ENCODE measurements at places on chromosomes 3 and 15. TPM values are rescaled to one million over a fixed set of nuclear protein-coding genes. Genes with fewer than 3 reads are reported as not detected.

DNA sequence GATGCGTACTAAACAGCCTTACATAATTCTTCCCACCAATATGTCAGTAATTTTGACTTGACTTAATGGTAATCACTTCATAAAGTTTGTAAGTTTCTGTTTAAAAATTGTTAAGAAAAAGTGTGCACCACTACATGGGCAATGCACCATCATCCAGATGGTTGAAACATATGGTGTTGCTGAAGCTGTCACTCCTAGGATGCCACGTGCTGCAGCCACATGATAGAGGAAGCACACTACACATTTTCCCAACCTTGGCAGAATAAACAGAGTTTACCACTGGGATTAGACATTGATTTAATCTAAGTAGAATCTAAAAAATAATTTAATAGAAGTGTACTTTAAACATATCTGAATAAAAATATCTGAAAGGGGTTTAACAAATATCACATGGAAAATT, 1209.9 kb downstream of the NSUN3 start:
- no peaks in the 10 kb centered on the region for H3K4me1 ChIP-seq
- DNase-seq, result no peak
- no peaks in the 10 kb centered on the region for H3K36me3 ChIP-seq
- H3K27me3 ChIP-seq, result no peaks in the 10 kb centered on the region
- H3K4me3 ChIP-seq, result no peak overlapping the region
- H3K27ac ChIP-seq, result no peak overlapping the region

The STIMATE gene
- 26.5 TPM for total RNA-seq

DNA sequence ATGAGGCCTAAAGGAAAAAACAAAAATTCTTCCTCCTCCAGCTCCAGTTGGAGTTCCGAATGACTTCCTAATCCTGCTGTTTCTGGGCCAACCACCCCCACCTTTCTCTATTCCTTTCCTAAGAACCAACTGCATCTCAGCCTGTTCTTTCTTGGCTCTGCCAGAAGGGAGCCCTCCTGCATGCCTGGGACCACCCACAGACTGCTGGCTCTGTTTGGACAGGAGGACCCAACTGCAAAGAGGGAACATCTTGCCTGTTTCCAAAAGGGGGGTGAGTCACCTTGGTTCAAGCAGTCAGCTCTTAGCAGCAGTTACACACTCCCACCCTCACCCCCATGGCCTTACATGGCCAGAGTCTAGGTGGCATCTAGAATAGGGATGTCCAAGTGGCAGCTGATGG, 116.0 kb upstream of the PRICKLE2 start:
- H3K36me3 ChIP-seq, result no peaks in the 10 kb centered on the region
- no peak for DNase-seq
- peaks cover 3% of the 10 kb centered on the region for H3K27me3 ChIP-seq
- H3K27ac ChIP-seq, result no peak overlapping the region
- no peaks in the 10 kb centered on the region for H3K4me1 ChIP-seq

DNA sequence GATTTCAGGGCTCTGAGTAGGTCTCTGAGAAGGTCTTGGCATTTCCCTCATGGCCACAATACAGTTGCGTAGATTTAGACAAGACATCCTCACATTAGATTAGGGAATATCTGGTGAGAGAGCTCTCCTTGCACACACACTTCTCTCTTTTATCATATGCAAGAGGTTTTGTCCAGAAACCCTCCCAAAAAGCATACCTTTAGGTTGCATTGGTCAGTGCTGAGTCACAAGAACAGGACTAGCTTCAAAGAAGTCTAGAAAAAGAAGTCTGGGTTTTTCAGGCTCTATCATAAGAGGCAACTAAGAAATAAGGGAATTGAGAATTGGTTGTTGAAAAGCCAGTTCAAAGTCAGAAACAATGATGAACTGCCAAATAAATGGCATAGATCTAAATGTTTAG, 40.1 kb upstream of the MITF start:
- H3K27me3 ChIP-seq, result no peaks in the 10 kb centered on the region
- H3K36me3 ChIP-seq, result no peaks in the 10 kb centered on the region
- H3K4me1 ChIP-seq, result no peaks in the 10 kb centered on the region
- DNase-seq, result no peak
- no peak overlapping the region for H3K4me3 ChIP-seq
- no peak overlapping the region for H3K27ac ChIP-seq

GRCh38 chr3:161691677-161692076, 195.1 kb downstream of the OTOL1 start:
- no peaks in the 10 kb centered on the region for H3K36me3 ChIP-seq
- no peaks in the 10 kb centered on the region for H3K27me3 ChIP-seq
- H3K27ac ChIP-seq, result no peak overlapping the region
- no peak overlapping the region for H3K4me3 ChIP-seq

The TM4SF18 gene
- not detected for total RNA-seq

The OR5K2 gene
- not detected for total RNA-seq

The HERC2 gene
- 44.7 TPM for total RNA-seq

The SLC22A13 gene
- 1.0 TPM for total RNA-seq

DNA sequence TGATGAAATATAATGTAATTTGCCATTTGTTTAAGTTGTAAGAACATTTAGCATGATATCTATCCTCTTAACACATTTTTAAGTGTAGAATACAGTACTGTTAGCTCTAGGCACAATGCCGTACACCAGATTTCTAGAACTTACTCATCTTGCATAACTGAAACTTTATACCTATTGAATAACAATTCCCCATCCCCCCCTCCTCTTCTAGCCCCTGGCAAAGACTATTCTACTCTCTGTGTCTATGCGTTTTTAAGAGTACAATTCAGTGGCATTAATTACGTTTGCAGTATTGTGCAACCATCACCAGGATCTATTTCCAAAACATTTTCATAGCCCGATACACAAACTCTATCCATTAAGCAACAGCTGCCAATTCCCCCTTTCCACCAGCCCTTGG, 261.7 kb downstream of the PLOD2 start:
- no peak for DNase-seq
- no peak overlapping the region for H3K4me3 ChIP-seq
- no peak overlapping the region for H3K27ac ChIP-seq

- no peak overlapping the region for H3K4me3 ChIP-seq
- no peaks in the 10 kb centered on the region for H3K27me3 ChIP-seq
- no peak overlapping the region for H3K27ac ChIP-seq
Observed at GRCh38 chr3:355622-356021, 159.1 kb downstream of the CHL1 start.

DNA sequence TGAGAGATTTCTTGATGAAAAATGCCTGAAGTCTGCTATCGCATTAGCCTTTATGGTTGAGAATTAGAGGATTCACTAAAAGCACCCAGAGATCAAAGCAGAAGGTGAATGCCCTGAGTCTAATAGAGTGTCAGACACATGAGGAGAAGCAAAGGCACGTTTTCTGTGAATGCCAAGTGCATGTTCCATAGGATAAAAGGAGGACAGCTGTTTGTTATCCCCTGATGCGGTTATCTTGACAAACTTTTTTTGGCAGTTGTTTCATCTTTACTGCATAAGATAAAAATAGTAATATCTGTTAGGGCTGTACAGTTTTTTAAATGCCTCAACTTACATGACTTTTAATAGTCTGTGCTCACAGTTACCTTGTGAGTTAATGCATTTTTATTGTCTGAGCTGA, 65.3 kb upstream of the CD96 start:
- H3K27ac ChIP-seq, result no peak overlapping the region
- H3K27me3 ChIP-seq, result no peaks in the 10 kb centered on the region
- no peak overlapping the region for H3K4me3 ChIP-seq
- no peak for DNase-seq

DNA sequence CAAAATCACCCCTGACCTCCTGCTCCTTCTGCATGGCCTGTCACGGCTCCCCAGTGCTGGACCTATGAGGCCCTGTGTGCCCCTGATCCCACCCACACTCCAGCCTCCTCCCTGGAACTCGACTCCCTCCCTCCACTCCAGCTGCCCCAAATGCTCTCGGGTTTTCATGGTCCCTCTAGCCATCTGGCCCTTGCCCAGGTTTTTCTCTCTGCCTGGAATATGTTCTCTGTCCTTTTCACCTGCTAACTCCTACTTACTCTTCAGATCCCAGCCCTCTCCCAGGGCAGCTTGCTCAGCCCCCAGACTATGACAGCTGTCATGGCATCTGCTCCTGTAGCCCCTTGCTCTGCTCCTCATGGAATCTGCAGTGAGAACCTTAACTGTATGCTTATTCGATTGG, 30.3 kb downstream of the DUSP7 start:
- H3K4me1 ChIP-seq, result no peaks in the 10 kb centered on the region
- H3K27ac ChIP-seq, result peak overlapping the region; percentile 17
- no peak overlapping the region for H3K4me3 ChIP-seq
- no peaks in the 10 kb centered on the region for H3K36me3 ChIP-seq

GRCh38 chr15:83164111-83164770, 43.4 kb downstream of the HDGFL3 start:
- peak overlapping the region; percentile 89 for H3K27ac ChIP-seq
- peak overlapping the region; percentile 59 for H3K4me3 ChIP-seq
- peaks cover 4% of the 10 kb centered on the region for H3K27me3 ChIP-seq
- H3K36me3 ChIP-seq, result peaks cover 65% of the 10 kb centered on the region
- no peak for DNase-seq

GRCh38 chr15:62903437-62903836, 139.1 kb upstream of the TPM1 start:
- H3K4me1 ChIP-seq, result no peaks in the 10 kb centered on the region
- H3K27ac ChIP-seq, result no peak overlapping the region
- no peaks in the 10 kb centered on the region for H3K36me3 ChIP-seq
- DNase-seq, result no peak
- no peak overlapping the region for H3K4me3 ChIP-seq

DNA sequence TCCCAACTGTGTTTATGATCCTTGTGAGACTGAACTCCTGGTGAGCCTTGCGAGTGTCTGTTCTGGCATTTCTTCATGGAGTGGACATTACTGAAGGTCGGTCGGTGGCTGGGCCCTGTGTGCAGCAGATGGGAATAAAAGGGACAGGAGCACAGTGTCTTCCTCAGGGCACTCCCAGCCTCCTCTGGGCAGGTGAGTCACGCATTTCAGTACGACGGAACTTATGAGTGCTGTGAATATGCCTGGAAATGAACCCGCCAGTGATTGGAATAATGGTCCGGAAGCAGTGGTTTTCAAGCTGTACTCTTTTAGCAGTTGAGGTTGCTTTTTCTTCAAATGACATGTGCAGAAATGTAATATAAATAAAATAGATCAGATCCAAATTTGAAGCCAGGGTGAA, 55.1 kb downstream of the LARS2 start:
- no peak for DNase-seq
- H3K4me3 ChIP-seq, result no peak overlapping the region
- H3K27me3 ChIP-seq, result no peaks in the 10 kb centered on the region
- H3K27ac ChIP-seq, result no peak overlapping the region

- H3K27me3 ChIP-seq, result peaks cover 3% of the 10 kb centered on the region
- peaks cover 36% of the 10 kb centered on the region for H3K36me3 ChIP-seq
- no peak overlapping the region for H3K27ac ChIP-seq
- no peak for DNase-seq
- no peak overlapping the region for H3K4me3 ChIP-seq
Observed at GRCh38 chr3:14110699-14111098, 14.0 kb downstream of the CHCHD4 start.

DNA sequence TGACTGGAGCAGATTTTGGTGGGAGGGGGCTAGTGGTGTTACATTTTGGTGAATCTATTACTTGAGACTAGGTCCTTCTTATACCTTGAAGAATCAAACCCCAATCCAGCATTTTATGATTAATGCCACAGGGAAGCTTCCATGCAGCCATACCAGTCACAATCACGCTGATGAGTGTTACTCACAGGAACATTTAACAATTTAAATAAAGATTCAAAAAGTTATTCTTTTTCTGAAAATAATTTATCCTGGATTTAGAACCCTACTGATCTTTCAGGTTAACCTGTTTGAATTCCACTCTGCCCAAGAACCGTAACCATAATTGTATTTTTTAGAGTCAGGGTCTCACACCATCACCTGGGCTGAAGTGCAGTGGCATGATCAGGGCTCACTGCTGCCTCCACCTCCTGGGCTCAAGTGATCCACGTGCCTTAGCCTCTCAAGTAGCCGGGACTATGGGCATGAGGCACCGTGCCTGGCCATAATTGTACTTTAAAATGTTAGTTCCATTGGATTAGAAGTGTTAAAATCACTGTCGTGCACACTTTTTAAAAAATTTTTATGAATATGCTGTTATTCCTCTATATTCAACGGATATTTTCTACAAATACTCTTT, 929 bp upstream of the MTMR10 start:
- peak overlapping the region; percentile 80 for H3K4me3 ChIP-seq
- H3K27ac ChIP-seq, result peak overlapping the region; percentile 79
- peaks cover 12% of the 10 kb centered on the region for H3K36me3 ChIP-seq
- H3K4me1 ChIP-seq, result peaks cover 24% of the 10 kb centered on the region
- no peak for DNase-seq
- H3K27me3 ChIP-seq, result peaks cover 7% of the 10 kb centered on the region

The EBLN2 gene
- total RNA-seq, result 5.3 TPM

- no peak overlapping the region for H3K4me3 ChIP-seq
- H3K27me3 ChIP-seq, result no peaks in the 10 kb centered on the region
- no peak overlapping the region for H3K27ac ChIP-seq
- peaks cover 78% of the 10 kb centered on the region for H3K36me3 ChIP-seq
- DNase-seq, result no peak
Observed at GRCh38 chr3:141542202-141542969, 55.6 kb downstream of the RASA2 start.

- H3K36me3 ChIP-seq, result no peaks in the 10 kb centered on the region
- peaks cover 38% of the 10 kb centered on the region for H3K27me3 ChIP-seq
- peaks cover 9% of the 10 kb centered on the region for H3K4me1 ChIP-seq
Observed at GRCh38 chr15:83444936-83445335, 2.2 kb upstream of the SH3GL3 start.

The FBXO40 gene
- total RNA-seq, result not detected

- no peak overlapping the region for H3K27ac ChIP-seq
- H3K4me1 ChIP-seq, result no peaks in the 10 kb centered on the region
- no peak for DNase-seq
- no peaks in the 10 kb centered on the region for H3K36me3 ChIP-seq
Observed at GRCh38 chr3:190345878-190346277, 23.6 kb upstream of the CLDN1 start.

The TTC21A gene
- total RNA-seq, result 0.97 TPM

- H3K4me1 ChIP-seq, result no peaks in the 10 kb centered on the region
- no peak for DNase-seq
- peaks cover 7% of the 10 kb centered on the region for H3K27me3 ChIP-seq
- H3K4me3 ChIP-seq, result no peak overlapping the region
Observed at GRCh38 chr15:57895291-57895690, 170.2 kb downstream of the ALDH1A2 start.

GRCh38 chr3:141076797-141077571, 25.8 kb downstream of the SPSB4 start:
- H3K4me3 ChIP-seq, result no peak overlapping the region
- DNase-seq, result no peak
- no peak overlapping the region for H3K27ac ChIP-seq
- H3K27me3 ChIP-seq, result peaks cover 7% of the 10 kb centered on the region
- H3K4me1 ChIP-seq, result peaks cover 7% of the 10 kb centered on the region

GRCh38 chr3:139710212-139710611, 32.4 kb upstream of the NMNAT3 start:
- H3K4me3 ChIP-seq, result no peak overlapping the region
- H3K36me3 ChIP-seq, result no peaks in the 10 kb centered on the region
- DNase-seq, result no peak
- no peaks in the 10 kb centered on the region for H3K4me1 ChIP-seq

The PDZRN3 gene
- not detected for total RNA-seq

All from activated CD8-positive, alpha-beta T cell treated with anti-CD3 and anti-CD28 coated beads, Interleukin-2, amount 10 ng/mL, durations not matched to agents 7 days and 5 days (primary cell).